Vagina (tissue), 2 donors: ENCODE measurements at places on chromosomes 11 and 22.

DNA sequence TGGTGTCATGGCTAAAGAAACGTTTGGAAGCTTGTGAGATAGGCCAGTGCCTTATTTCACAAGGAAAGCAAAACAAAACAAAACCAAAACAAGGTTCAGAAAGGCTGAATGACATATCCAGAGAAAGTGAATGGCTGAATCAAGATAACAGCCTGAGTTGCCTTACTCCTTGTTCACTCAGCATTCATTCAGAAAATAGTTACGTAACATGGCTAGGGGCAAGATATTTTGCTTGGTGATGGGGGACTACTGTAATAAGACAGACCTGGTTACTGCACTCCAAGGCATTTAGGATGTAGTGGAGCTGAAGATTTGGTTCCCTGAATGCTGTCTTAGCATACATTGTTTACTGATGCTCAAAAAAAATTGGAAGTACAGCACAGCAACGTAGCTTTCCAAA, 47.7 kb downstream of the C11orf91 start:
- no peak for DNase-seq

- DNase-seq = peak; percentile 78
Measured at GRCh38 chr11:33667819-33668467, 32.7 kb downstream of the C11orf91 start.

- DNase-seq = no peak
Measured at GRCh38 chr11:68370211-68371111, 58.1 kb downstream of the LRP5 start.

GRCh38 chr11:128735935-128736605, 42.2 kb downstream of the FLI1 start:
- no peak for DNase-seq

- DNase-seq = peak; percentile 94
Measured at GRCh38 chr11:17603056-17603825, 56.2 kb downstream of the OTOG start.

DNA sequence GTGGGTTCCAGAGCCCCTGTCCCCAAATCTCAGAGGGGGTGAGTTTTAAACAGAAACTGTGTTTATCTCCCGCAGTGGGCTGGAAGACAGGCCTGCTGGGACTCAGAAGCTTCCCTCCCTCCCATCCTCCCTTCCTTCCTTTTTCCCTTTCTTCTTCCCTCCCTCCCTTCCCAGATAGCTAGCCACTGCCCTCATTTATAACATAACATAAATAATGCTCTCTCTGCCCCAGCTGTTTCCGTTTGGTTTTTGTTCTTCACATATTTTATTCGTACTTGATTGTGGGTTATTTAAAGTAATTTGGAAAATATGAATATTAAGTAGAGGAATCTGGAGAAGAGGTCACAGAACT, 140.9 kb downstream of the TEAD1 start:
- no peak for DNase-seq
